ENCODE measurements at places on chromosomes 6 and 20.
A peak's percentile ranks its signal among the peaks of the same experiment; 100 is the strongest.

GRCh38 chr6:87742106-87742505 lies 40.1 kb upstream of the AKIRIN2 start:
- peak; percentile 92 for ATAC-seq

DNA sequence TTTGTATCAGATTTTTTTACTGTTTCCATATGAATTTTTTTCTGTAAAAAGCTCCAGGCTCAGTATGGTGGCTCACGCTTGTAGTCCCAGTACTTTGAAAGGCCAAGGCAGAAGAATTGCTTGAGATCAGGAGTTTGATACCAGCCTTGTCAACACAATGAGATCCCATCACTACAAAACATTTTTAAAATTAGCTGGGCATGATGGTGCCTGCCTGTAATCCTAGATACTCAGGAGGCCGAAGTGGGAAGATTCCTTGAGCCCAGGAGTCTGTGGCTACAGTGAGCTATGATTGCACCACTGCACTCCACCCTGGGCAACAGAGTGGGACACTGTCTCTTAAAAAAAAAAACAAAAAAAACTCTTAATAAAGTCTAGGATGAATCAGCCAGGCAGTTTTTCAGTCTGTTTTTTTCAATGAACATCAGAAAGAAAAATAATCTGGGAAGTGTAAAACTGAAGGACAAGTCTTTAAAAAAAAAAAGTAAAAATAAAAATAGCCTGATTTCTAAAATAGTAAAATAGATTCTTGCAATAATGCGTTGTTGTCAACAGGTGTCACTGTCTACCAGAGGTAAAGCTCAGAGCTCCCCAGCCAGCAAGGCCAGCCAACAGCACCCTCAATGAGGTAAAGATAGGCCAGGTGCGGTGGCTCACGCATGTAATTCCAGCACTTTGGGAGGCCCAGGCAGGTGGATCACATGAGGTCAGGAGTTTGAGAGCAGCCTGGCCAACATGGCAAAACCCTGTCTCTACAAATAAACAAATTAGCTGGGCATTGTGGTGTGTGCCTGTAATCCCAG lies 9.3 kb upstream of the ATG5 start:
- ATAC-seq: peak; percentile 65

DNA sequence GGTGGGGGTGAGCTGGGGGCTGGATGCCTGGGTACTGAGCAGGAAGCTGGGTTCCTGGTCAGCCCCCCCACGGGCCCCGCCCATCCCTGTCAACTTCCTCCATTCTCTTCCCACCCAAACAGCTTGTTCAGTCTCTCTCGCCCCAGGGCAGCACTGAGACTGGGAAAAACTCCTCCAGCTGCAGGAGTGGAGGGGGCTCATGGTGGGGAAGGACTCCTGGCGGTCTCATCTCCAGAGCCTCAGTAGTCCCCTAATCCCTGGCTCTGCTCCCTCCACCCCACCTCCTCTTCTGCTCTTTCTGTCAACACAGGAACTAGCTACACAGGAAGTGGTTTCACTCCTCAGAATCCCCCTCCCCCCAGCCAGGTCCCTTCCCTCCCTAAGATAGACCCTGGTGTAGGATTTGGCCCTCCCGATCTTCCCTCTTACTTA lies at the start of gene GPSM3:
Gene GPSM3, minus strand, starts transcription at position 36 of the 432 bp plus-strand sequence. CDS start 130 bp downstream, outside the sequence.
- ATAC-seq: no peak

DNA sequence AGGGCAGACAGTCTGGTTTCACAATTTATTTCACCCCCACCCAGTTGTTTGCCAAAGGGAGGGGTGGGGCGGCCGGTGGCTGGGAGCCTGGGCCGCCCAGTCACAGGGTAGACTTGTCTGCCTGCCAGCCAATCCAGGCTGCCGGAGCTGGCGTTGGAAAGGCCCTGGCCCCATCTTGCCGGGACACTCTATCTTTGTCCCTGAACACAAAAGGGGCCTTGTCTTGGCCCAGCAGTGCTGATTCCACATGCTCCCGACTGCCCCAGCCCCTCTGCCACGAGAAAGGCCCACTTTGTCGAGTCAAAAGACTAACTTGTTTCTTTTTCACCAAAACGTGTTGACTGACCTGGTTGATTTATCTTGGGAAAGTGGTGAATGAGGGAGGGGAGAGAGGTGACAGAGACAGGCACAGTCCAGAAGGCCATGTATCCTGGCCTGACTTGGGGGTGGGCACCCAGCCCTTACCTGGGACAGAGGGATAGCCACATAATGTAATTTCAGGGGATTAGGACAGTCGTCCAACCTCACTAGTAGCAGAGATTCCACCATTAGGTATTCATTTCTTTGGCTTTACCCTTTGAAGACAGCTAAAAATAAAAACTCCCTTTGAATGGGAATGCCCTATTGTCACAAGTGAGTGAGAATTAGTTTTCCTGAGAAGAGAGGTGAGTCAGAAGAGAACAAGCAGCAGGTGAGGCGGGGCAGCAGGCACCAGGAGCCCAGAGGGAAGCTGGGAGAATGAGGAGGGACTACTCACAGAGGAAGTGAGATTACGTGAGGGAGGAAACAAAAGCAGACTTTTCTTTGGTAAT lies 67.0 kb upstream of the SIRPA start:
- ATAC-seq: peak; percentile 76

DNA sequence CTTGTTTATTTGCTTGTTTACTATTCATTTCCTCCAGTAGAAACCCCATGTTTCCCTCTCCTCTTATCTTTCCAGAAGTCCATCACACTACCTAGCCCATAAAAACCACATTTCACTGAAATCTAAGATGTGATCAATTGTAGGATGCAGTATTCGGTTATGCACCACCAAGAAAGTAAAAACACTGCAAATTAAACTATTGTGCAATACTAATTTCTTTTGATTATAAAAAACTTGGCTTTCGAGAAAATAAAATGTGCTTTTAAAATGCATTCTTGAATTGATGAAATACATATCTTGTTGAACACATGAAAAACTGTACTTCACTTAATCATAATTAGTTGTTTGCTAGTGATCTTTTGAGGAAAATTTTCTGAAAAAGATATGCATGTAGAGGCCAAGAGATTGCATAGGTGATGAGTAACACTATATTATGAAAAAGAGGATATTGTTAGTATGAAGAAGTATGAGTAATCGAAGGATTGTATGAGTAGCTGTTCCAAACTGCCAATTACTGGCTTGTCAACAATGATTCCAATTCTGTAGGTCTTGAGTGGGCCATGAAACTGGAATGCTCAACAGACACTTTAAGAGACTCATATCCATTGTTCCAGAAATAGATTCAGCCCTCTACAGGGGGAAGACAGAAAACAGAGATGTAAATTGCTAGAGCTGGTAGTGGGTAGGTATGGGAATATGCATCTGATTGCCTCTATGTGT lies 79.7 kb downstream of the RNF217 start:
- no peak for ATAC-seq

- no peak for ATAC-seq
These were observed 5.5 kb downstream of the PRRT1 start for GRCh38 chr6:32146287-32146686.

- ATAC-seq: no peak
These were observed 38.8 kb downstream of the WASF1 start for GRCh38 chr6:110140650-110141049.

DNA sequence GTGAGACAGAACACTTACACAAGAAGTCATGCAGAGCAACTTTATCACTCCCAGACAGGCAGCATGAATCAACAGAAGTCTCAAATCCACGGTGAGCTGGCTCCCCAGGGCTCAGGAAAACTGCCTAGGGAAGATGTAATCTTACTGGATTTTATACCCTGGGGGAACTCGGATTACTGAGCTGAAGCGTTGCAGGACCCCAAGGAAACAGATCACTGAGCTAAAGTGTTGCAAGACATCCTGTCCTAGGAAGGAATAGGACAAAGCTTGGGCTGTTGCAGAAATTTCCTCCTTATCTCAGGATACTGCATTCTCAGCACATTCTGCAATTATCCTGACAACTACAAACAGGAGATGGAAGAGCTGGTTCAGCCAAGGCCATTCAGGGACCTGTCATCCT lies 224.8 kb downstream of the TFAP2A start:
- ATAC-seq: no peak

DNA sequence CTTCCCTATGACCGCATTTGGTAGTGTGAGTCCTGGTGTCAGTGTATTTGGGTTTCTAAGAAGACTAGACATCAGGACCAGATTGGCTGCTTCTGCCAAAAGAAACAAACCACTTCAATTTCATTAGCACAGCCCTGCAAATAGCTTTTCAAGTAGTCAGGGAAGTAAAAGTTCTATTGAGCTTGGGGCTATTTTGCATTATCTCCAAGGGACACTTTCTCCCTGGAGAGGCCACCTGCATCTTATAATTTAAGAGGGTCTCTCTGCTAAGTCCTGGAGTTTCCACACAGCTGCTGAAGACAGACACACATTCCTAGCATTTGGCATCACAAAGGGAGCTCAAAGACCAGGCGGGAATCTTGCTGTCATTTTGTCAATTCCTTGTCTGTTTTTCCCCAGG lies 141.2 kb downstream of the BMP2 start:
- ATAC-seq: no peak

- no peak for ATAC-seq
These were observed 198.9 kb downstream of the CDH4 start for GRCh38 chr20:61451009-61451408.

GRCh38 chr20:53706008-53706465 lies 112.4 kb upstream of the ZNF217 start:
- ATAC-seq: no peak

GRCh38 chr6:16059496-16059895 lies 69.4 kb upstream of the MYLIP start:
- no peak for ATAC-seq

DNA sequence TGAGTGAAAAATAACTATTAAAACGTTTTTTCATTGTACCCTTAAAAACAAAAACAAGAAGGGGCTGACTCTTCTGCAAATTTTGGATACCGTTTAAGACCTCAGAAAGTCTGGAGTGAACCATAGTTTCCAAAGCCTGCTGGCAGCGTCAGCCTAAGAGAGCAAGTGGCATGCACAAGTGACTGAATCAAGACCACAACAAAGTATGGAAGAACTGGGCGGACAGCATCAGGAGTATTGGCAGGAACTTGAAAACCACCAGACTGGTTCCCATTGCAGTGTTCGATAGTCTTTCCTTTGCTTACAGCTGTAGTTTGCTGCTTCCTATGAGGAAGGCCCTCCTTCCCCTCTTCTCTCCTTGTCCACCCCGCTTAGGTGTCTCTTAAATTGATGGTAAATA lies 33.7 kb upstream of the MYLIP start:
- ATAC-seq: no peak

DNA sequence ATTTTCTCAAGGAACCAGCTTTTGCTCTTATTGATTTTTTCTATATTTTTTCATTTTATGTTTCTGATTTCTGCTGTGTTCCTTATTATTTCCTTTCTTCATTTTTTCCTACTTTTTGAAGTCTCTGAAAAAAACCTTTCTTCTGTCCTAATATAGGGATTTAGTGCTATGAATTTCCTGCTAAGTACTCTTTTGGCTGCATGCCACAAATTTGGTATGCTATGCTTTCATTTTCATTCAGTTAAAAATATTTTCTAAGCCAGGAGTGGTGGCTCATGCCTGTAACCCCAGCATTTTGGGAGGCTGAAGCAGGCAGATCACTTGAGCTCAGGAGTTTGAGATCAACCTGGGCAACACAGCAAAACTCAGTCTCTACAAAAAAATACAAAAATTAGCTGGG lies 30.6 kb downstream of the SIRPD start:
- no peak for ATAC-seq

DNA sequence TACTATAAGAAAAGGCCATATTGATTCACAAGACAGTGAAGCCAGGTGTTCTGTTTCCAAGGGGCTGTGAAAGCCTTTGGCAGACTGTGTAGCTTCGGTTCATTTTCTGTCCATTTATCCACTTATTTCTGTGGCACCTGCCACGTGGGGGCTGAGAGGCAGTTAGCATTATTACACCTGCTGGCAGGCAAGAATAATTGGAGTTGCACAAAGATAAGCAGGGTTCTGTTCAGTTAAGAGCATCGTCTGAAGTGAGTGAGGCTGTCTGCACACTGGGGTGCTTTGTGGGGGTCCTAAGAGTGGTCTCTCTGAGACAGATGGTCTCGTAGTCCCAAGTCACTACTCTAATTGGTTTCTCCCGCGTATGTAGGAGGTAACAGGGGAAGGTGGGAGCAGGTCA lies 60.6 kb upstream of the CCN6 start:
- ATAC-seq: no peak

DNA sequence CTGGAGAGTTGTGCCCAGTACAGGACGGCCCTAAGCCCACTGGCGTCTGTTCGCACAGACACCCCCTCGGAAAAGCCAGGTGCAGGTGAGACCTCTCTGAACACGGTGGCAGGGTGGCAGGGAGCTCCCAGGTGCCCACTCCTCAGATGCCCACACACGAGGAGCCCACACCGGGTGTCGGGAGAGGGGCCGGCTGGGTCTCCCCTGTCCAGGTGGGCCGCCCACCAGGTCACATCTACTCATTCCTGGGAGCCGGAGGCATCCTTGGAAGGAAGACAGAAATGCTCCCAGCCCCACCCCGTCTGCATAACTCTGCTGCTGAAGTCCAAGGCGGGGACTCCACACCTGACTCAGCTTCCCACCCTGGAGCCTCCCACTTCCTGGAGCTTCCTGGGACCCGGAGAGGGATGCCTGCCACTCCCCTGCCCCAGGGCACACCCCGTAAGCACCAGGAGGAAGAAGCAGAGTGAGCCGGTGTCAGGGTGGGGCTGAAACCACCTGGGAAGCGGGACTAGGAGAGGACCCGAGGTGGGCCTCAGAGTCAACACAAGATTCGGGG lies 2.5 kb downstream of the SRMS start:
- no peak for ATAC-seq

DNA sequence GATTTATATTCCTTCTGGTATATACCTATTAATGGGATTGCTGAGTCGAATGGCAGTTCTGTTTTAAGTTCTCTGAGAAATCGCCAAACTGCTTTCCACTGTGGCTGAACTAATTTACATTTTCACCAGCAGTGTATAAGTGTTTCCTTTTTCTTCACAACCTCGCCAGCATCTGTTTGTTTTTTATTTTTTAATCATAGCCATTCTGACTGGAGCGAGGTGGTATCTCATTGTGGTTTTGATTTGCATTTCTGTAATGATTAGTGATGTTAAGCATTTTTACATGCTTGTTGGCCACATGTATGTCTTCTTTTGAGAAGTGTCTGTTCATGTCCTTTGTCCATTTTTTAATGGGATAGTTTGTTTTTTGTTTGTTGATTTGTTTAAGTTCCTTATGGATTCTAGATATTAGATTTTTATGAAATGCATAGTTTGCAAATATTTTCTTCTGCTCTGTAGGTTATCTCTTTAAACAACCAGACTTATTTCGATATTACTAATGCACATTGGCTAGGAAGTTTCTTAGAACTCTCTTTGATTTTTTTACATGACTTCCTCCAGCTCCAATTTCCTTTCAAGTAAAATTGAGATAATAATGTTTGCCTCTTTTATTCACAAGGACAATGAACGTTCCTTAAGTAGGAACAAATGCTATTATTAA lies 12.2 kb upstream of the VNN1 start:
- ATAC-seq: no peak

- peak; percentile 65 for ATAC-seq
These were observed 193.1 kb downstream of the DOK5 start for GRCh38 chr20:54668271-54669039.

- ATAC-seq: no peak
These were observed 144.3 kb upstream of the SALL4 start for GRCh38 chr20:51946586-51946985.
